ENCODE measurements at places on chromosomes 7 and 10.

GRCh38 chr10:132940791-132941465 lies 1.4 kb downstream of the CFAP46 start:
- DNase-seq, result no peak

DNA sequence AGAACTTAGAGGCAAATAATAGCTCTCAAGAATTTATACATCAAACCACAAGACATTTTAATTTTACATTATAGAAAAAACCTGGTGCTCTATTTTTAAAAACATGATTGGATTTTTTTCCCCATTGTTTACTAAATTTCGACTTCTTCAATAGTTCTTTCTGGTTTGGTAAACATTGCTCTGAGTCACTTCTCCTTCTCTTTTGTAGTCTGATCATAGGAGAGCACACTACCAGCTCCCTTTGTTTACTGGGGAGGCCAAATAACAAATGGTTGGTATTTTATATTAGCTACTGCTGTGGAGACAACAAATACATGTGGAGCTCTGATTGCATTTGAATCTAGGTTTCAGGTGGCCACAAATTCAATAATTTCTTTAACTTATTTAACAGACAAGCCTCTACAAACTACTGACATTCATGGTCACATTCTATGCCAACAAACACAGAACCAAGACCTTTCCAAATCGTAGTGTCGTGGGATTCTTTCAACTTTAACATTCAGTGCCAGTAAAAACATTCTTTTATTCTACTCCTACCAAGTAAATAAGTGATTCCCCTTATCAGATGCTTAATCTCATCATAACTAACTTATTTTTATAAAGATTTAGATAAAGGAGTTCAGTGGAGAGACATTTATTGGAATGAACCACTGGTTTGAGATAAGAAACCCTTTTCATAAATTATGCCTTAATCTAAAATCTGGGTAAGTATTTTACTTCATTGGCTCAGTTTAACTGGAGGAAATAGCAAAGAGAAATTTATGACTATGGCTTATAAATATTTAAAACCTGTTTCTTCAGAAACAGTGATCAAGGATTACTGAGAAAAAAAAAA lies 17.7 kb upstream of the FXYD4 start:
- DNase-seq, result no peak

DNA sequence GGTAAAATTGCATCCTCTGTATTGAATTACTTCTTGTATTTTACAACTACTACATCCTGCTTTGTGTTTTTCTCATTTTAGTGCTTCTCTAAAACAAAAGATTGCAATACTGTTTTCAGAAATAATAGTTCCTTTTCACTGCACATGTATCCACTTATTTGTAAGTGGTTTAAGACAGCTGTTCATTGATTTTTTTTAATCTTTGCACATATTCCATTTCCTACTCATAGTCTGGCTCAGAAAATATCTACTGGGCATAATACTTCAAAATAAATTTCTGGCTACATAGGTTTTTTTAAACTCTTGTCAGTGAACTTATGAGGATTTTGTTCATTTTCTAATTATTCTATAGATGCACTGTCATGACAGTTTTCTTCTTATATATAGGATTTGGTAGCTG lies 54.8 kb downstream of the SND1 start:
- DNase-seq, result no peak

DNA sequence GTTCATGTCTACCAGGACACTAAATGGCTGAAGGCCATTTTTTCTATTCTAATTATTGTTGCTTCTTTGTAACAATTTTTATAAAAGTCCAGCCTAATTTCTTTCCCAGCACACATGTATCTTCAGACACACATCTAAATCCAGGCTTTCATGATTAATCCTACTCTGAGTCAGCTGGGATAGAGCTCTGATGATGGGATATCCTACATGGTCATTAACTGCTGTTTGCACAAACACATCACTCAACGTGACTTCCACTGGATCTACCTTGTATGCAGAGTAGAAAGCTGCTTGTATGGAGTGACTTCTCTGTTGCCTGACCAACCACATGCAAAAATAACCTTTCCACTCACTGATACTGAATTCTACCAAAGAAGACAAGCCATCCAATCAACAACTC lies 260.9 kb downstream of the AHR start:
- no peak for DNase-seq

DNA sequence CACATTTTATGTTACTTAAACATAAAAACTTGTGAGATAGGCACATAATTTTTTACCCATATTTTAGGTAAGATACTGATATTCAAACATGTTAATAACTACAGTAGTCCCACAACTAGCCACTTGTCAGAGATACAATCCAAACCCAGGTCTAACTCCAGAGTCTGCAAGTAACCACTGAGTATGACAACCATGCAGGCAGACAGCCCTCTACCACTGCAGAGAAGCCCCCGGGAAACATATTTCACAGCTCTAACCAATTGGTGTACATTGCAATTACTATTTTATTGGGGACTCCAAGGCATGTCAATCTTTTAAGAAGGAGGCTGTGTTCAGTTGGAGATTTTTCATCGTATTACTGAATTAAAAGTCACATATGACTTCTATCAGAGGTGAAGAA lies 107.2 kb upstream of the FAM133B start:
- DNase-seq, result no peak

- DNase-seq, result peak; percentile 64
Observed at GRCh38 chr10:97016728-97017473, 168.9 kb downstream of the SLIT1 start.

- no peak for DNase-seq
Observed at GRCh38 chr7:139987691-139988516, 74.8 kb downstream of the PARP12 start.

DNA sequence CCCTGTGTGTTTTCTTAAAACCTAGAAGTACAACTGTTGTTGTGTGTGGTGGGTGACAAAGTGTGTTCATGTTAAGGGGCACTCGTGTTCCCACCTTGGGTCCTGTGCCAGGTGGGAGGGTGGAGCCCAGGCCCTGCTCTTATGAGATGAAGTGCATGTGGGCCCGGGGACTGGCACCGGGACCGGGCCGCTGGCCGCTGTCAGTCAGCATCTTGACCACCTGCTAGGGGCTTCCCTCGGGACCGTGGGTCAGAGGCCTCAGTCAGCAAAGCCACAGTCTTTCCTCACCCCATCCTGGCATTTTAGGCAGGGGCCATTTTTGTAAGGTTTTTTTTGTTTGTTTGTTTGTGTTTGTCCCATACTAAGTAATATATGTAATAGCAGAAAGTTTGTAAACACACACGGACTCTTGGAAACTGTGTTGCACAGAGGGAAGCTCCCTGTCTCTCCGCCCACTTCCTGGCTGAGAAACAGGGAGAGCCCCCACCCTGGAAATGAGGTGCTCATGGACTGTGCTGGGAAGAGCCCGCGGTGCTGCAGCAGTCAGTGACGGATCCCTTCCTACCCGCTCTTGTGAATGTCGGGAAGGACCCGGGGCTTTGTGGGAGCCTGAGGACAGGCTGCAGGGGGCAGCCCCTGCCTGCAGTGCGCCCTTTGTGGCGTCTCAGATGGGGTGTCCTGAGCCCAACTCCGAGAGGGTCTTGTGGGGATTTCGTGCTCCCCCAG lies 13.4 kb downstream of the AGAP3 start:
- DNase-seq, result no peak

- DNase-seq, result no peak
Observed at GRCh38 chr10:115761166-115761565, 511.8 kb downstream of the GFRA1 start.

- no peak for DNase-seq
Observed at GRCh38 chr10:123854498-123854897, 37.1 kb downstream of the CPXM2 start.

DNA sequence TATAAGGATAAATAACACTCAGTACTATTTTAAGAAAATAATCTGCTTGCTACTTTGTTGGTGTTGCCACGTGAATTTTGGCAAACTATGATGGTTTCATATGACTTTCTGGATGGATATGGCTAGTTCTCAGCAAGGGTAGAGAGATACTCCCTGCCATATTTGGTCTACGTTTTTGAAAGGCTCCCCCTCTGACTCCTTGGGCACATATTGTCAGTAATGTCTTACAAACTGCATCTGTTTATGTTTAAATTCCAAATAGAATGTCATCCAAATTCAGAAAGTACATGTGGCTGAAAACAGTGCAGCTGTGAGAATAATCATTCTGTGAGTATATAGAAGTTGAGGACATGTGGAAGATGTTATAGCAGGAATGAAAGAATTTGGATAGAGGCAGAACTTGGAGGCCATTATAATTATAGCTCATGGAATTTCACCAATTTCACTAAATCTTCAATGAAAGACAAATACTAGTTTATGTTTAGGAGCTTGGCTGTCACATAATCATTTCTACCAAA lies 107.8 kb downstream of the SRI start:
- DNase-seq, result no peak

GRCh38 chr10:569961-570627 lies 119.4 kb downstream of the DIP2C start:
- no peak for DNase-seq

DNA sequence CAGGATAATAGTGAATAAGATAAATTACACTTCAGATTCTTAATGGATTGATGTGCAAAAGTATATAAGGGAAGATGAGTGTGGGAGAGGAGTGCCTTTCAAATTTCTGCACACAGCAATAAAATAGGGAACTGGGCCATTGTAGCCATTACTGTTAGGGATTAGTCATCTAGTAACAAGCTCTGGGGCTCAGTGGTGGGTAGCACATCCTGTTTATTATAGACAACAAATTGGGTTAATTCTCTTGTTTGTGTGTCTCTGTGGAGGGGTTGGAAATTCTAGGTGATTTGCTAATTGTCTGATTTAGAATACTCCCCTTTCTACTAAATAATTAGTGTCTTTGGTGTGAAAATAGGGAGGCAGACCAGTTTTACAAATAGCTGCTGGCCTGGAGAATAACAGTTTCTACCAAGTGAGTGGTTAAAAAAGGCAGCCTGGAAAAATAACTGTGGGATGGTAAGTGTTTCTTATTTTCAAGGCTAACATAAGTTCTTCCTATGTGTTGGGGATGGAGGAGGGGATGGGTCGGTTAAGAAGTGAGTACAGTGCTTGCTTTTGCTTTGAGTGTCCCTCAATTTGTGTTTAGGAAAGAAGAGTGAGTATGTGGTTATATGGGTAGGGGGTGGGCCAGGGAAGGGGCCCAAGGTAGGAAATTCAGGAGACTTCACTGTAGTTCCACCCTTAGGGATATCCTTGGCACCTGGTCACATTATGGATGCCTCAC lies 43.3 kb upstream of the TMEM248 start:
- DNase-seq, result peak; percentile 39

DNA sequence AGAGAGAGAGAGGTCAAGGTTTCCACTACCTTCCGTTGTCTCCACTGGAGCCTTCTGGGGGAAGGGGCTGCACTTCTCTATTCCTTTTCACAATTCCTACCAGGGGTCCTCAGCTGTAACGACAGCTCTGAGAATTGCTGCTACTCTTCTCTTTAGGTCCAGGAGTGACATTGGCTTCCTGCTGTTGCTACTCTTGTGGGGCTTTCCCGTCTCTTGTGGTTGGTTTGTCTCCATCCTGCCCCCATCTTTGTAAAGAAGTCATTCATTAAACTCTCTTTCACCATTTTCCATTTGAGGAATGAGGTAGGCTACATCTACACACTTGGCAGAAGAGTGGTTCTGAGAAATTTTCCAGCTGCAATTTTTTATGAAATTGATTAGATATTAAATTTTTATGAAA lies 238.8 kb upstream of the LYZL1 start:
- no peak for DNase-seq

- DNase-seq, result no peak
Observed at GRCh38 chr10:30270247-30270646, 78.8 kb downstream of the MTPAP start.

DNA sequence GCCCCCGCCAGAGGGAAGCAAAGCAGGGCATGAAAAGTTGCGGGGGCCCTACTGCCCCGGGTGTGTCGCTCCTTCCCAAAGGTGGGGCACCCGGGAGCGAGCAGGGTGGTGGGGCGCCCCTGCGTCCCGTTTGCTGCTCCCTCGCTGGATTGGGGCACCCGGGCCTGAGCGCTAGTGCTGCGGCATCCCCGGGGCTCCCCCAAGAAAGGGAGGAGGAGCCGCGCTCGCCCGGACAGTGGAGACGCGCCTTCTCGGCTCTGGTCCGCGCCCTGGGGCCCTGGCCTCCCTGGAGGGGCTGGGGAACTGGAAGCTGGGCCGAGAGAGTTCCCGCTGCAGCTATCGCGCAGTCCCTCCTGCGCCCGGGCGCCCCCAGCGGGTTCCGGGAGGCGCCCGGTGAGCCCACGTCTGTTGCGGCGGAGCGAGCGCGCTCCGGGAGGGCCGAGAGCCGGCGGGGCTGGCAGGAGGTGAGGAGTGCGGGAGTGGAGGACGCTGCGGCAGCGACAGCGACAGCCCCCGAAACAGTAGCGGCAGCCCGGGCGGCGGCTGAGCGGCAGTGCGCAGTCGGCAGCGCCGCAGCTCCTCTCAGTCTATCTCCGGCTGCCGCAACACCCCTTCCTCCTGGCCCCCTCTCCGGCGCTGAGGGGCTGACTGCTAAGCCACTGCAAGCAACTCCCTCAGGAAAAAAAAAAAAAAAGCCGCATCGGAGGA lies 504 bp upstream of the BMPER start:
- peak; percentile 3 for DNase-seq

DNA sequence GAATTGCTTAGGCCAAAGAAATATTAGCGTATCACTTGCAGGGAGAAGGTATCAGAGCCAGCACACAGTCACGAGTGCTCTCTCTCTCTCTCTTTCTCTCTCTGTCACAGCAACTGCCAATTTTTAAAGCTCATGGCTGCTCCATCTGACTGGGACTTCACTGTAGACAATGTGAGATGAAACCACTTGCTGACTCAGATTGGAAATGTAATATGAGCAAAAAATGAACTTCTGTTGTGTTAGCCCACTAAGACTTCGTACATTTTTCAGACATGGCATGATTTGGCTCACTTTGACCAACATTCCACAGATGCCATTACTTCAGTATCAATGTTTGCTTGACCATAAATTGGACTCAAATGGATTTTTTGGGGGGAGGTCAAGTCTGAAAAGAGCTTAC lies 68.1 kb downstream of the DGKB start:
- DNase-seq, result peak; percentile 60

- DNase-seq, result no peak
Observed at GRCh38 chr7:115078386-115078785, 156.5 kb downstream of the MDFIC start.

DNA sequence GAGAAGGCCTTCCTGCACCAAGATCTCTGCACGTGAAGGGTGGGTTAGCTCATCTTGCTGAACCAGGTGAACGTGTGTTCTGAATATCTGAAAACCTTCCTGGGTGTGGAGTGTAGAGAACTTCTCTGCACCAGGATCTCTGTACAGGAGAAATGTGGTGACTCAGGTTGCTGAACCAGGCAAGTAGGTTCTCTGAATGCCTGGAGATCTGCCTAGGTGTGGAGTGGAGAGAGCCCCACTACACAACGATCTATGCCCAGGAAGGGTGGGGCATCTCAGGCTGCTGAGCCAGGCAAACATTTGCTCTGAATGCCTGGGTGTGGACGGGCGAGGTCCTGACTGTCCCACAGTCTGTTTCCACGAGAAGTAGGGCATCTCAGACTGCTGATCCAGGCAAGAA lies 1002.3 kb upstream of the KCND2 start:
- no peak for DNase-seq

- no peak for DNase-seq
Observed at GRCh38 chr10:1632596-1632995, 104.7 kb downstream of the ADARB2 start.

- DNase-seq, result no peak
Observed at GRCh38 chr7:37759526-37759925, 76.0 kb downstream of the GPR141 start.

Measured in activated CD4-positive, alpha-beta T cell treated with anti-CD3 and anti-CD28 coated beads, Interleukin-2, Interleukin-4, amounts not matched to agents 100 ng/mL and 50 ng/mL, durations not matched to agents 16 hours and 8 hours (primary cell).